Aorta (tissue), 5 donors: ENCODE measurements at places on chromosomes 7 and 10. TPM values are rescaled to one million over a fixed set of nuclear protein-coding genes. Genes with fewer than 3 reads are reported as not detected.

DNA sequence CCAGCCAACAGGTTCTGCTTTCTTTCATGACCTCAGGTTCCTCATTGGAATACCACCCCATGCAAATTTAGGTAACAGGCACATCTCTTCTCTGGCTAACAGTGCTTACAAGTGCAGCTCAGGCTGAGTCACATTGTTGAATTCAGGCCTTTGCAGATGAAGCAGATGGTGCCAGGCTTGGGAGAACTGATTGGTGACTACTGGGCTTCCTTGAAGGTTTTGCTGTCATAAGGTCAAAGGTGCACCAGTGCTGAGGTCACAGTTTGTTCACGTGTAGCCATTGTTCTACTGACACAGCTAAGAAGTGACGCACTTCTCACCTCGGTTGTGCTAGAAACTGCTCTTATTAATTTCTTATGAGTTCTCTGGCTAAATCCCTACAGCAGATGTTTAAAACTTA, 128.6 kb upstream of the BMPER start:
- DNase-seq: no peak

OR2A42 gene
- total RNA-seq: 1.3 TPM

DNA sequence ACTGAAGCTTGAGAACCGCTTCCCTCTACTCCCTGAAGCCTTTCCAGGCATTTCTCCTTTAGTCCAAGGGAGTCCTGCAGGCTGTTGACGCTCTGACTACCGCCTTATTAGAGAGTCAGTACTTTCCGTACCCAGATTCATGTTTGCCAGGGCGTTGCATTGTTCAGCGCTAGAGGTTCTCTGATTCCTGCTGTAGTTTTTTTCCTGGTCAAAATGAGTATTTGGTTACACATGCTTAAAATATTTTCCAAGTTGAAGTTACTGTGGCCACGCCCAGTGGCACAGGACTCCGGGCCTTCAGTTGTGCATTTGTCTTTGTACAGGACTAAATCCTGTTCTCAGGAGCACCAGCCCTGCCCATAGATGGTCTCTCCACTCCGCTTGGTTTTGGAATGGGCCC, 7.9 kb downstream of the MTURN start:
- DNase-seq: peak; percentile 80

- DNase-seq: no peak
Measured at GRCh38 chr7:90828601-90829000, 232.5 kb downstream of the CDK14 start.

DNA sequence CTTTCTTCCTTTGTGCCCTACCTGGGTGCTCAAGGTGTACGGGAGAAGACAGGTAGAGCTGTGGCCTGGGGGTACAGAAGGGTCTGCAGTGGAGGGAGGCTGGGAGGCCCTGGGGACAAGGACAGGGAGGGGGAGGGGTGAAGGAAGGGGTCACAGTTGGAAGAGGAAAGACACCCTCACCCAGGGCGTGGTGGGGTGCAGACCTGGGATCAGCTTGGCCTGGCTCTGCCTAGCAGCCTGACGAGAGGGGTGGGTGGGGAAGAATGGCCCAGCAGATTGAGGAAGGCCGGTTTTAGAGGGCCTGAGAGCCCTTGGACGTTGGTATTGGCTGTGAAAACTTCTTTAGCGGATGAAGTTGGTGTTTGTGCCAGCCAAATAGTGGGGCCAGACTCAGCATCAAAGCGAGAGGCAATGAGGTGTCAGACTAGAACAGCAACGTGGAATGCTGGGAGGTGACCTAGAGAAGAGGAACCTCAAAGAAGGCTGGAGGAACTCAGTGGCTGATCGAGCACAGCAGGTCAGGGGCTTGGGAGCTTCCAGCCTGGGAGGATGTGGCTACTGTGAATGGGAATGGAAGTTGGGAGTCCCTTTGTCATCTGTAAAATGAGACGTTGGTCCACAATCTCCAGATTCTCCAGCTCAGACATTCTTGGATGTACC, 18.1 kb upstream of the TRIM8 start:
- peak; percentile 37 for DNase-seq
